ENCODE measurements at places on chromosomes 4 and X. TPM values are rescaled to one million over a fixed set of nuclear protein-coding genes. Genes with fewer than 3 reads are reported as not detected.

- no peak for DNase-seq
- H3K27ac ChIP-seq: no peak overlapping the region
- H3K36me3 ChIP-seq: no peaks in the 10 kb centered on the region
- H3K27me3 ChIP-seq: no peaks in the 10 kb centered on the region
Measured at GRCh38 chr4:80918004-80918403, 112.5 kb upstream of the BMP3 start.

DNA sequence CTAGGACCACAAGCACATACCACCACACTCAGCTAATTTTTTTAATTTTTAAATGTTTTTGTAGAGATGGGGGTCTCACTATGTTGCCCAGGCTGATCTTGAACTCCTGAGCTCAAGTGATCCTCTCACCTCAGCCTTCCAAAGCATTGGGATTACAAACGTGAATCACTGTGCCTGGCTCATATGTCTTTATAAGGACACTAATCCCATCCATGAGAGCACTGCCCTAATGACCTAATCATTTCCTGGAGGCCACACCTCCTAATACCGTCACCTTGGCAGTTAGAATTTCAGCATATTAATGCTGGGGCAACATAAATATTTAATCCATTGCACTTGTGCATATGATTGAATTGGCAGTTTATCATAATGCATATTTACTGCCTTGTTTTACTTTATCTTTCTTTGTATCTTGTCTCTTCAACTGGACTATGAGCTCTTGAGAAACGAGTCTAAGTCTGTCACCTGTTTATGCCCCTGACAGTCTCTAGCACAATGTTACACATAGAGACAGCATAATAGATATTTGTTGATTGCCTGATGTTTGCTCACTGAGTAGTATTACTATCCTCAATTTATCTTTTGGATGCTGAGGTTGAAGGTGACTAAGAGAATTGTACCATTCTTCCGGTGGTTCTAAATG, 172.0 kb downstream of the AASDH start:
- no peaks in the 10 kb centered on the region for H3K4me1 ChIP-seq
- no peak for DNase-seq
- peaks cover 4% of the 10 kb centered on the region for H3K36me3 ChIP-seq
- H3K27me3 ChIP-seq: peaks cover 15% of the 10 kb centered on the region
- no peak overlapping the region for H3K27ac ChIP-seq

DNA sequence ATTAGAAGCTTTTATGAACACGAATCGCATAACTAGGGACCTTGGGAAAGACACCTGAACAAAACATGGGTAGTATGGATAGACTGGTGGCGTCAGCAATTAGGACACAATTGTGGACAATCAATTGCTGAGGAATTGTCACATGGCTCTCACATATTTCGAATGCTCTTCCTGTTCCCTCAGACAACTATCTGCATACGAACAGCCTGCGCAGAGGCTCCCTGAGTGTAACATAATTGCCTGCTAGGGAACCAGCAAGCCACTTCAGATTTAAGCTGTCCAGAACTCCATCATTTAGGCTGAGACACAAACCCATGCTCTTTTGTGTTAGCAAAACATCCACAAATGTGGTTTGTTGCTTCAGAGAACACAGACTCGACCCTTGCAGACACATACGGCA, 160.8 kb downstream of the MGST2 start:
- no peaks in the 10 kb centered on the region for H3K4me1 ChIP-seq
- H3K27ac ChIP-seq: no peak overlapping the region
- H3K4me3 ChIP-seq: no peak overlapping the region

DNA sequence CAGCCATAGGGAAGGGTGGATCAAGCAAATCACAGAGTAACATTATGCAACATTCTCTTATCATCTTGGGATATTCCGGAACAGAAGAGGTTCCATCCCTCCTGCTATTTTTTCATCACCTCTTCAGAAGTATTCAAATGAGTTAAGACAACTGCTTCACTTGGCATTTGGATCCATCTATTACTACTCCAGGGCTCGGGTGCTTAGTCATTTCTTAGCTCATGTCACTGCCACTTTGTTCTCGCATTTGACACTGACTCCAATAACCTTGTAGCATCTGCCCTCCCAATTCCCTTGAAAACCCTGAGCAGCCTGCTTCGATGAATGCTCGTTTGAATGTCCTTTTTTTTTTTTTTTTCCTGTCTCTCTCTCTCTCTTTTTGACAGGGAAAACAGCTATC, 114.9 kb downstream of the PPARGC1A start:
- no peak for DNase-seq
- H3K4me1 ChIP-seq: no peaks in the 10 kb centered on the region
- no peak overlapping the region for H3K4me3 ChIP-seq
- no peaks in the 10 kb centered on the region for H3K36me3 ChIP-seq

GRCh38 chr4:151420250-151420807, 11.4 kb downstream of the FHIP1A start:
- no peak overlapping the region for H3K27ac ChIP-seq
- no peak overlapping the region for H3K4me3 ChIP-seq
- H3K27me3 ChIP-seq: peaks cover 17% of the 10 kb centered on the region
- no peaks in the 10 kb centered on the region for H3K36me3 ChIP-seq

DNA sequence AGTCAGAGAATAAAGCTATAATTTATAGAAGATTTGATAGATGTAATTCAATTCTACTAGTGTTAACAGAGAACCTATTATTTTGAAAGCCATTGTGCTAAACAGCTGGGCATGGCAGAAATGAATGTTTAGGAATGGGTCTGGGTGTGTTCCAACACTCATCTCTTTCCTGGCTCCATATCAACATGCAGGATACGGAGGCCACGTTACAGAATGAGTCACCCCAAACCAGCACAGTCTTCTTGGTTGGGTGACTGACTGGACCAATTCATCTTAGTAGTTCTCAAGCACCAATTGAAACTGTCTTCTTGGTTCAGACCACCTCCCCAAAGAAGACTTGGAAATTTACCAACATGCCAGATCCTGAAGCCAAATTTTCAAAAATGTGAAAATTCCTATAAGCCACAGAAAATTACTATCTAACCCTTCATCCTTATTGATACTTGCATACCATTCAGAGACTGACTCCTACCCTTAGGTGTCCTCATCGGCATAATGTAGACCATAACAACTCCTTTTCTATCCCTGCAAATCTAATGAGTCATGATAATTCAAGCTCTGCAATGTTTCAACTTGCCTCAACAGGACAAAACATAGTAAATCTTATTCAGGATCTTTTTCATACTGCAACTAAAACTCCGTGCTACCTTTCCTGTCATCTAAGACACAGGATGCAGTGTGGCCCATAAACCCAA, 52.0 kb upstream of the ATOH1 start:
- H3K27ac ChIP-seq: no peak overlapping the region
- H3K4me3 ChIP-seq: no peak overlapping the region
- no peak for DNase-seq
- no peaks in the 10 kb centered on the region for H3K36me3 ChIP-seq
- peaks cover 7% of the 10 kb centered on the region for H3K27me3 ChIP-seq

DNA sequence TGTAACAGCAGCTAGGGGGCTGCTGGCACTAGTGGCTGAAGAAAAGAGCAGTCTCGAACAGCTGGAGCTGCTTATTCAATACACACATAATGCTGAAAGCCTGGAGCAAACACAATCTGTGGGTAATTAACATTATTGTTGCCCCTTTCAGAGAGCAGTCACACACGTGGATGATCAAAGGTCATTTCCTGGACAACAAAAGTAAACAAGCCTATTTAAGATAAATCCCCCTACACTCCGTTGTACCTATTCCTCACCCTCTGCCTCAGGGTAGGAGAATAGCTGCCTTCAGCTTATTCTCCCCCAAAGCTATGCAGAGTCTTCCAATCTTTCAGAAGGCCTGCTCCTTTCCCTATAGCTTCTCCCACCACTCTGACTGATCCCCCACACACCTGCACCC, 803.9 kb downstream of the C4orf33 start:
- no peaks in the 10 kb centered on the region for H3K4me1 ChIP-seq
- no peaks in the 10 kb centered on the region for H3K27me3 ChIP-seq
- H3K4me3 ChIP-seq: no peak overlapping the region

- H3K4me1 ChIP-seq: peaks cover 27% of the 10 kb centered on the region
- DNase-seq: no peak
- H3K36me3 ChIP-seq: peaks cover 2% of the 10 kb centered on the region
- H3K4me3 ChIP-seq: peak overlapping the region; percentile 85
- H3K27me3 ChIP-seq: peaks cover 69% of the 10 kb centered on the region
Measured at GRCh38 chr4:125313989-125314667, 627 bp upstream of the FAT4 start.

GRCh38 chr4:152041295-152041694, 280.5 kb upstream of the GATB start:
- H3K4me3 ChIP-seq: no peak overlapping the region
- no peak overlapping the region for H3K27ac ChIP-seq
- DNase-seq: no peak
- no peaks in the 10 kb centered on the region for H3K4me1 ChIP-seq
- H3K27me3 ChIP-seq: no peaks in the 10 kb centered on the region
- H3K36me3 ChIP-seq: no peaks in the 10 kb centered on the region

- no peak for DNase-seq
- no peak overlapping the region for H3K4me3 ChIP-seq
- no peaks in the 10 kb centered on the region for H3K36me3 ChIP-seq
- peaks cover 19% of the 10 kb centered on the region for H3K27me3 ChIP-seq
- H3K27ac ChIP-seq: no peak overlapping the region
Measured at GRCh38 chr4:155510771-155511170, 134.0 kb upstream of the MAP9 start.

- DNase-seq: no peak
- no peaks in the 10 kb centered on the region for H3K36me3 ChIP-seq
- H3K4me1 ChIP-seq: peaks cover 40% of the 10 kb centered on the region
- no peak overlapping the region for H3K27ac ChIP-seq
- peaks cover 24% of the 10 kb centered on the region for H3K27me3 ChIP-seq
- H3K4me3 ChIP-seq: no peak overlapping the region
Measured at GRCh38 chr4:101421386-101421785, 74.1 kb upstream of the PPP3CA start.

GRCh38 chr4:100504086-100504874, 13.5 kb downstream of the EMCN start:
- no peak overlapping the region for H3K4me3 ChIP-seq
- no peaks in the 10 kb centered on the region for H3K27me3 ChIP-seq
- H3K27ac ChIP-seq: no peak overlapping the region
- no peaks in the 10 kb centered on the region for H3K4me1 ChIP-seq
- H3K36me3 ChIP-seq: no peaks in the 10 kb centered on the region

DNA sequence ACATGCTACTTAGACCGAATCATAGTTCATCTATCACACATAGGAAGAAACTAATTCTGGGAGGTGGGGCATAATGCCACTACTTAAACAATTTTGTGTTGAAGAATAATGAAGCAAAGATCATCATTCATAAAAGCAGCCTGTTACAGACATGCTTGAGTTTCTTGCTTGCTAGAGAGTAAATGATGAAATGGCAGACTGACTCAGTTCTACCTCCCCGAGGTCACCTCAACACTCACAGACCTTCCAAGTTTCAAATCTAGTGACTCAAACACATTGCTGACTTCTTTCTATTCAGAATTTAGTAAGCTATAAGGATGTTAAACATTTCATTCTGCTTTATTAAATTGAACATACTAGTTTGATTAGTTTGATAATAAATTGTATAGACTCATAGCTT, 636.5 kb upstream of the FRG1 start:
- H3K27ac ChIP-seq: no peak overlapping the region
- peaks cover 1% of the 10 kb centered on the region for H3K36me3 ChIP-seq
- no peaks in the 10 kb centered on the region for H3K4me1 ChIP-seq
- no peaks in the 10 kb centered on the region for H3K27me3 ChIP-seq

DNA sequence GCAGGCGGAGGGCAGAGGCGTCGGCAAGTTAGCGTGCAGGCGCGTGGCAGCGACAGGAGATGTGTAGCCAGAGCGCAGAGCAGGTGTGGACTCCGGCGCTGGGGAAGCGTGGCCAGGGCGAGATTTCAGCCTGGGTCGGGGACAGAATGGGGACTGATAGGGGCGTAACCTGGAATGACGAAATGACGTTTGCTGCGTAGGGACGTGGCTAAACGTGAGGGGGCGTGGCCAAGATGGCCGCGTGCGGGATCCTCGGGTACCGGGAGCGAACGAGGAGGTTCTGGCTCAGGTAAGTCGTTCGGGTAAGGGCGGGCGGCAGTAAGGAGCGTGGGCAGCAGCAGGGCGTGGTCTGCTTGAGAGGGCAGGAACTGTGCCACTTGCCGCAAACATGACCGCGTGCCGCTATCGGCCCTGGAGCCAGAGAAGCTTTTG, 10.9 kb upstream of the CLTRN start:
- peaks cover 9% of the 10 kb centered on the region for H3K27me3 ChIP-seq
- peaks cover 30% of the 10 kb centered on the region for H3K4me1 ChIP-seq
- no peak overlapping the region for H3K4me3 ChIP-seq
- peak; percentile 95 for DNase-seq
- no peak overlapping the region for H3K27ac ChIP-seq

DNA sequence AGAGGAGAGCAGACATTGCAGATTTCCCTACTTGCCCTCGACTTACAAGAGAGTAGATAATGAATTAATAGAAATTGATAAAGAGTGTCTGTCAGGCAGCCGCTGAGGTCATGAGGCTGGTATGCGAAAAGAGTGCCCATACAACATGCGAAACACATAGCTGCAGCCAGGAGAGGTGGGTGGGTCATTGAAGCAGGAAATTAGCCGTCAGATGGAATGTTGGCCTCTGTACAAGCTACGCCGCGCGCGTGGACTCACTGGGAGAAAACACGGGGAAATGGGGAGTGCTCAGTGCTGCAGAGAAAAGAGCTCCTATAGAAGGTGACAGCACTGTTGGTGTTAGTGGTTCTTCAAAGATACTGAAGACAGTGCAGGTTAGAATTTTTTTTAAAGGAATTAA, 125.1 kb downstream of the RAPGEF2 start:
- no peak for DNase-seq
- H3K4me3 ChIP-seq: no peak overlapping the region
- peaks cover 3% of the 10 kb centered on the region for H3K36me3 ChIP-seq
- H3K4me1 ChIP-seq: peaks cover 9% of the 10 kb centered on the region
- no peaks in the 10 kb centered on the region for H3K27me3 ChIP-seq

GRCh38 chrX:68462197-68462596, 28.9 kb upstream of the OPHN1 start:
- peaks cover 14% of the 10 kb centered on the region for H3K27me3 ChIP-seq
- no peak overlapping the region for H3K4me3 ChIP-seq
- H3K27ac ChIP-seq: no peak overlapping the region
- DNase-seq: no peak
- H3K4me1 ChIP-seq: no peaks in the 10 kb centered on the region
- H3K36me3 ChIP-seq: no peaks in the 10 kb centered on the region

- H3K27me3 ChIP-seq: no peaks in the 10 kb centered on the region
- no peak overlapping the region for H3K4me3 ChIP-seq
- H3K36me3 ChIP-seq: no peaks in the 10 kb centered on the region
- H3K4me1 ChIP-seq: no peaks in the 10 kb centered on the region
Measured at GRCh38 chr4:8329560-8329858, 60.0 kb downstream of the HTRA3 start.

HOPX gene
- total RNA-seq: 71.1 TPM

SPANXB1 gene
- total RNA-seq: not detected

USP17L27 gene
- total RNA-seq: not detected

RNF175 gene
- 0.37 TPM for total RNA-seq

TLL1 gene
- total RNA-seq: not detected

HPSE gene
- total RNA-seq: 15.3 TPM

MTMR8 gene
- 5.0 TPM for total RNA-seq
